ENCODE measurements at places on chromosomes 2 and 18. TPM values are rescaled to one million over a fixed set of nuclear protein-coding genes. Genes with fewer than 3 reads are reported as not detected.

GRCh38 chr2:181163139-181163538, 182.7 kb downstream of the UBE2E3 start:
- peak; percentile 71 for DNase-seq

DNA sequence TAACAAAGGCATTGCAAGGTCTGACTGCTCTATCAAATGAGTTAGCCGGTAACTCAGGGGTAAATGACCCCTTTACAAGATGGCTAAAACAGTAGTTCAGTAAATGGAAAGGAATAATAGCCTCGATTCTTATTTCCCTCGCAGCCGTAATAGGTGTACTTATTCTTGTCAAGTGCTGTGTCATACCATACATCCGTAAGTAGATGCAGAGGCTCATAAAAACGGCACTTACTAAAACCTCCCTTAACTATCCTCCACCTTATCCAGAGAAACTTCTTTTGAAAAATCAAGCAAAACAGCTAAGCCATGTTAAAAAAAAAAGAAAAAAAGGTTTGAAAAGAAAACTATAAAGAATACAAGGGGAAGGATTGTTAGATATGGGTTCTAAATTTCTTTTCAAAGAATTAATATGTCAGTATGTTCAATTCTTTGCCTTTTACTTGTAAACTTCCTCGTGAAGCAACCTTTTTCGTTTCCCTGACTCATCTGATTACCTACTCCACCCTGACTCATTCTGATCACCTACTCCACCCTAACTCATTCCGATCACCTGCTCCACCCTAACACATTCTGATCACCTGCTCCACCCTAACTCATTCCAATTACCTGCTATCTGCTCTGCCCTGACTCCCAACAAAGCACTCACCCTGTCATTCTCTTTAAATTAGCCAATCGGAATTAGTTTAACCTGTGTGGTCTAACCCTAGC, 127.5 kb downstream of the SPAG16 start:
- DNase-seq: no peak

DNA sequence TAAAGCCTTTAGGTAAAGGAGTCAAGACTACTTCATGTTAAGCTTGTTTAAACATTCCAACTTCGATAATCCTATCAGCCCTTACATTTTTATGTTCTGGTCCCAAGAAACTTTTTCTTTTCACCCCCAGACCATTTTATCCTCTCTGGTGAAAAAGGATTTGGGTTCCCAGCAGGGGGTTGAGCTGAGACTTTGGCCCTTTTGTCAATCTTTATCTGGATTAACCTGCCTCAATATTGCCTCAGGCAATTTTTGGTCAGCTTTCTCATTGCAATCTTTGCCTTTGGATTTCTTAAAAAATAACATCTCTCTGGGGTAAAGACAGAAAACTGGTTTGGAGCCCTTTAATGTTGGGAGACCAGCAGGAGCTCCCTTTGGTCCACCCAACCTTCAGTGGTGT, 33.9 kb upstream of the CSRNP3 start:
- DNase-seq: no peak

The SNRNP27 gene
- 61.1 TPM for total RNA-seq

- DNase-seq: no peak
Measured at GRCh38 chr2:39114771-39115170, 6.1 kb downstream of the SOS1 start.

- DNase-seq: no peak
Measured at GRCh38 chr2:81249152-81249551, 944.6 kb upstream of the LRRTM1 start.

DNA sequence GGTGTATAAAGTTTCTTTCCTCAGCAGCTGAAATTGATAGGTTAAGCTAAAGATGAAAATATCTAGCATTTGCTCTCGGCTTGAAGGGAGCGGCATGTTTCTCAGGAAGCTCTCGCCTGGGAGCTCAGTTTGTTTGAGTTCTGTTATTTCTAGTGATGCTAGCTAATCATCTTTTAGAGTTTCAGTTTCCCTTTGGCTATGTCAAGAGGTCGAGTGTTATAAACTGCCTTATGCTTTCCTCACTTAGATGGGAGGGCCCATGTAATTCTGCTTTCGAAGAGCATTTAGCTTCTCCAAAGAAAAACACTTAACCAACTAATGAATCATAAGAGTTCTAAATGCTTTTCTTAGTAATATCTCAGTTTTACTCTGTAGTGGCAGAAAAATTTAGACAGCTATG, 33.6 kb downstream of the PLCL1 start:
- DNase-seq: peak; percentile 79

DNA sequence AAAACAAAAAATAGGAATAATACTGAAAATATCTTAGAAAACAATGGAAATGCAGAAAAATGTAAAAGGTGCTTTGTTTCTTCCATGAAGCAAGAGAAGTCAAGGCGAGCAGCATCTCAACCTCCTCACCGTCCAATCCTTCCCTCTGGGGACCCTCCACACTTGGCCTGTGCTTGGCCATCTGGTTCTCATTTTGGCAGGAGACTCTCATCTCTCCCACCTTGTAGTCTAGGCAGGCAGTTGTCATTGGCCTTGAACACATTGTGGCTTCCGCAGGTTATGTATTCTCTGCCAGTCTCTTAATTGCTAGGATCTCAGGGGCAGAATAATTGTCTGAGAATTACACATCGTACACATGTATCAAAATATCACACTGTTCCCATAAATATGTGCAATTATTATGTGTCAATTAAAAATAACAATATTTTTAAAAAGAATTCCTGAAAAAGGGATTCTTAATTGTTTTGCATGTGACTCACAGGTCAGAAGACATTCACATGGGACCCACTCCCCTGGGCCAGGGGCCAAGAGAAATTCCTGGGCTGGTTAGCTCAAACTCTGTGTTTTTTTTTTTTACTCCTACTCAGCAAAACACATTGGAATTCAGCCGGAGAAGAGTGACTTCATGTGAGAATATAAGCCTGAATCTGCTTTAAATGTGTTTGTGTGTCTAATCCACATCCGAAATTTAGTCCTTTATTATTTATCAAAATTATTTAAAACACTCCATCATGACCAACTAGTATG, 14.0 kb upstream of the ANKRD62 start:
- DNase-seq: no peak

The CPO gene
- not detected for total RNA-seq

DNA sequence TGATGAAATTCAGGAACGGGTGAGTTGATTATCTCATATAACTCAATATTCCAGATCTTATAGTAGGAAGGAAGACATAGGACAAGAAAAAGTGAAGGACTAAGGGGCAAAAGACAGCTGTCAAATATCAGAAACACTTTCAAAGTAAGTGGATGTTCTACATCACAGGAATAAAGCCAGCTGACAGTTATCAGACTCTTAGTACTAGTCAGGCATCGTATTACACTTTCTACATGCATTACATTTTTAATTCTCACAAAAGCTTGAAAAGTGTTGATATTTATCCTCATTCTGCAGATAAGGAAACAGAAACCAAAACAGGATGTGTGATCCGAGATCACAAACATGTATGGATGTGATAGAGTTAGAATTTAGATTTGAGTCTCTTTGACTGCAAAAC, 63.4 kb downstream of the DNAH6 start:
- DNase-seq: no peak

The AGXT gene
- total RNA-seq: not detected

DNA sequence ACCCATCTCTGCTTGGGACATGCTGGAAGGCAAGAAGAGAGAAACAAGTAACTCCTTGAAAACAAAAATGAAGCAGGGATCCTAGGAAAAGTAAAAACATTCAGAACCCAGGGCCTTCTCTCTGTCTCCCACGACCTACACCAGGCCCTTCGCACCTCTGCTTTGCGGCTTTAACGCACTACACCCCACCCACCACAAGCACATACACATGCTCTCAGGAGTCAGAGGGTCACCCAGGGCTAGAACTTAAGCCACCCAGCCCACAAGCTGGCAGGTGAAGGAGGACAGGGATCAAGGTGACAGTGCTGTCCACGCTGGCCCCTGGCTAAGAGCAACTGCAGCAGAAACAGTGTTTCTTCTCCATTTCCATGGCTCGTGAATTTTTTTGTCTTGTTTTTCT, 72.2 kb downstream of the BCL11A start:
- DNase-seq: no peak

The TEX44 gene
- not detected for total RNA-seq

DNA sequence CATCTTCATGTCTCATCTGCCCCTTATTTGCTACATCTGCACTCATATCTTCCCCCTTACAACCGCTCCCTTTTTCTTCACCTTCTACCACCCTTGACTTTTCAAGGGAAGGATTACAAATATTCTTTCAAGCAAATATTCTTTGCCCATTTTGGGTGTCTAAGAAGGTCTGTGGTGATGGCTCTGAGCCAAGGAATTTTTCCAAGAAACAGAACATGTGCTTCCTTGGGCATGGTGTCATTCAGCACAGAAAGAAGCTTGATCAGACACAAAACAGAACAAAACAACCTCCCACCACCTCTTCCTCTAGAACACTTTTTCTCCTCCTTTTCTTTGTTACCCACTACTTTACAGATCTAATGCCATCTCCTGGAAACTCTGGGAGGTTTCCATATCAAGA, 313.7 kb downstream of the SATB2 start:
- no peak for DNase-seq

DNA sequence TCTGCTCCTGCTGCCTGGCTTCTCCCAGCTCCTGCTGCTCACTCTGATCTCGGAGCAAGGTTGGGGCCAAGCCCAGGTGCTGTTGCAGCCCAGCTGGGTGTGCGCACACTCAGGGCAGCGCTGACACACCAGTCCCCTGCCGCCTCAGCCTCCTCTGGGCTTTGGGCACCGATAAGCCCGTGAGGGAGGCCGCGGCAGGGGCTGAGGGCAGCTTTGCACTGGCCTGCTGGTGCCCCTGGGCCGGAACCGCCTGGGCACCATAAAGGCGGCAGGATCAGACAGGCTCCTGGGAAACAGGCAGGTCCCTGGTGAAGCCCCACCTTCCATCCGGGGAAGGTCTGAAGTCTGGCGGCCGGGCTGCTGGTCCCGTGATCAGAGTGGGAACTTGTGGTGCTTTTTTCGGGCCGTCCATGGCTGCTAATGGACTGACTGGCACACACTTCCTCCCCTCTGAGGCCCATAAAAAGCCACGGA, 14.1 kb upstream of the EML6 start:
- DNase-seq: no peak

GRCh38 chr2:217856871-217857270, 145.9 kb downstream of the TNS1 start:
- DNase-seq: no peak

The ABCG5 gene
- total RNA-seq: not detected

DNA sequence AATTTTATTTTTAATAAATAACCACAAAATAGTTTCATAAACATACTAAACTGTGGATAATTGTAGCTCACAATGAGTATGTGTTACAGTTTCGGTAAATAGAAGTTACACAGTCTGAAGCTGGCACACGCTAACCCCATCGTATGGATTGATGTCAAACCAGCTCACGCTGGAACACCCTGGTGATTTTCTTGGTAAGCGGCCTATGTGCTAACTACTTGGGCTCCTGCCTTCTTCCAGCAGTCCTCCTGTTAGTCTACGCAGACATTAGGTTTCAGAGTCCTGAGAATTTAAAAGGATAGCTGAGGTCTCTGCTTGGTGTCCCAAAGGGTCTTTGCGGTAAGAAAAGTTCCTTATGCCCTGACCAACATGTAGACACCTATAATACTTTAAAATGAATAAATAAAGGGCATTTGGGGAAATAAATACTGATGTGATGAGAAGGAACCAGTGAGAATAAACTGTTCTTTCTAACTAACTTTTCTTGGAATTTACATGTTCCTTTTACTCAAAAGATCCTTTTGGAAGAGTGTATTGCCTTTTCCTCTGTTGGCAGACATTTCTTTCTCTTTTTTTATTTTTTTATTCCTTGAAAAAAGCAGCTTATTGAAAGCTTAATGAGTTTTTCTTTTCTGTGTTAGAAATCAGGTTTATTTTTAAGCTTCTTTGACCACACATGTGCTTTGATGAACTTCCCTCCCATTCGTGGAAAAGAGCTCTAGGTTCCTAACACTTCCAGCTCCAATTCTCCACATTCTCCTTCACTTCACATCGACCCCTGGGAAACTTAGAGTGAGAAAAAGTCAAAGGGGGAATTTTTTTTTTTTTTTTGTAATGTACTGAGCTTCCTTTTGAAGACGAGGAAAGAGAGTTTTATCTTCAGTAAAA, 322.2 kb downstream of the IRS1 start:
- peak; percentile 32 for DNase-seq

- DNase-seq: no peak
Measured at GRCh38 chr2:192886636-192887035, 691.9 kb upstream of the TMEFF2 start.

The TFPI gene
- 1.2 TPM for total RNA-seq

Data from activated CD4-positive, alpha-beta T cell treated with anti-CD3 and anti-CD28 coated beads, Interleukin-2, amount 10 ng/mL, durations not matched to agents 24 days and 14 days (primary cell).